Activated T-cell treated with anti-CD3 and anti-CD28 coated beads, Interleukin-2, amount 50 U/mL, for 4 hours (primary cell): ENCODE measurements at places on chromosomes 7 and 10. TPM values are rescaled to one million over a fixed set of nuclear protein-coding genes. Genes with fewer than 3 reads are reported as not detected.

GRCh38 chr10:133258066-133258817 is 18.4 kb downstream of the ADAM8 start:
- no peak for DNase-seq

PTN gene
- total RNA-seq = not detected

GRCh38 chr7:131222171-131222570 is 105.5 kb upstream of the MKLN1 start:
- no peak for DNase-seq

PDZD7 gene
- total RNA-seq = 0.05 TPM

DNA sequence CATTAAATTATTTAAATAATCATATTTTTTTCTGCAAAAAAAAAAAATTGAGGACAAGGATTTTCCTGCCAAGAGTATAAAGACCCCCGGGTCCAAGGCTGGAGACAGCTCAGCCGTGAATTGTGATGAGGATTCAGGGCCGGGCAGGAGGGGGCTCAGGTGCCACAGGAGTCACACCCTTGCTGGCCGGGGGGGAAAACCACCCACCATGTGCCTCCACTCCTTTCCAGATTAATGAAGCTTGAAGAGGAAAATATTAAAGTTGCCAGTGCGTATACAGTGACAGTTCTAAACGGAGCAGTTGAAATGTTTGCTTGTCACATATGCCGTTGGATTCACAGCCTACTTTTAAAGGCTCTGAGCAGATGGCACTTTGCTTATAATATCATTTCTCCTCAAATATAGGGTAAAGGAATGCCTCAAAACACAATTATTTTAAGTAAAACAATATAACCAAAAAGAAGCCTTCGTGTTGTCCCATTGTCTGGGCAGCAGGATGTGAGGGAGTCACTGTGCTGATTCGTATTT is 49.6 kb downstream of the ADARB2 start:
- no peak for DNase-seq

CEP55 gene
- 8.0 TPM for total RNA-seq

DNA sequence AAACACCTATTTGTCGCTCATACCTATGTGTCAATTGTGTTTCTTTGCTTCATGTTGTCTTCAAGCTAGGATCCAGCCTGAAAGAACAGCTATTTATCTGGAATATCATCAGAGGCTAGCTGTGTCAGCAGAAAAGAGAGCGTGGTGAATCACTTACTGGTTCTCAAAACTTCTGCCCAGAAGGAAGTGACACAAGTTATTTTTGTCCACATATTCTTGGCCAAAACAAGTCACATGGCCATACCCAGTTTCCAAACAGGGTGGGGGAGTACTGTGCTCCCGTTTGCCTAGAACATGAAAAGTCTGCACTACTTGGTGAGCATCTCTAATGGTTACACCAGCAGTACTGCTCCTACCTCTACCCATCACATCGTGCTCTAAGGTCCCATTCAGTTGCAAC is 160.9 kb upstream of the CSTF2T start:
- no peak for DNase-seq

GRCh38 chr7:37924491-37925041 is 4.1 kb downstream of the EPDR1 start:
- no peak for DNase-seq

DNA sequence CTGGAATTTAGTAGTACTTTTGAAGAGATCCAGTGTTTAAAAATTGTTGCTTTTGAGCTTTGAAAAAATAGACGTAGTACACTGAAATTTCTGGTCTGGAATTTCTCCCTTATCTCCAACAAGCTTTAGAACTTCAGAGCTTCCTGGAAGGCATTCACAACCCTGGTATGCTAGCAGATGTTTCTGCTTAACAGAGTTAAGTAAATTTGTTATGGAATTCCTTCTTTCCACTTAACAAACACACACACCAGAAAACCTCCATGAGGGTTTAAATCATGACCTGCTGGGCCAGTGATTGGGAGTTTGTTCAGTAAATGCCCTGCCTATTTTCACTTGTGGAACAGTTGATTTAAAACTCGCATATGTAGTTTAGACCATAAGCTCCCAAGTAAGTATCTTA is 13.7 kb downstream of the ASB15 start:
- no peak for DNase-seq

DNA sequence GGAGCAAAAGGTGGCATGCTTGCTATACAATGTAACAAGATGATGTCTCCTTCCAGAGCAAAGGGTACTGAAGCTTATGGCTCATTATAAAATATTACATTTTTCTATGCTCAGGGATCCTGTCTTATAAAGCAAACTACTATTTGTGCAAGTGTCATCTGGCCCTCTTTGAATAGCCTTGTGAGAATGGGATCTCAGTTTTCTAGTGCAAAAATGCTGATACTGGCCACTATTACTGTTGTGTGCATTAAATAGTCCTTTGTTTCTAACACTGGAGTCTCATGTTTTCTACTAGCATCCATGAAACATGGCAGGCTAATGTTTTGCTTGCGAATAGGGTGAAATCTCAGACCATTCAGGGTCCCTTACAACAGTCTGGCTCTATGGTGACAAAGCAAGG is 823.0 kb downstream of the REEP3 start:
- no peak for DNase-seq

MYO1G gene
- total RNA-seq = 143 TPM

- no peak for DNase-seq
Observed at GRCh38 chr10:100642295-100642994, 102.9 kb upstream of the PAX2 start.

GRCh38 chr10:60082744-60083344 is 176.5 kb upstream of the CCDC6 start:
- no peak for DNase-seq
